ENCODE measurements at places on chromosomes 6 and 20. TPM values are rescaled to one million over a fixed set of nuclear protein-coding genes. Genes with fewer than 3 reads are reported as not detected.

DNA sequence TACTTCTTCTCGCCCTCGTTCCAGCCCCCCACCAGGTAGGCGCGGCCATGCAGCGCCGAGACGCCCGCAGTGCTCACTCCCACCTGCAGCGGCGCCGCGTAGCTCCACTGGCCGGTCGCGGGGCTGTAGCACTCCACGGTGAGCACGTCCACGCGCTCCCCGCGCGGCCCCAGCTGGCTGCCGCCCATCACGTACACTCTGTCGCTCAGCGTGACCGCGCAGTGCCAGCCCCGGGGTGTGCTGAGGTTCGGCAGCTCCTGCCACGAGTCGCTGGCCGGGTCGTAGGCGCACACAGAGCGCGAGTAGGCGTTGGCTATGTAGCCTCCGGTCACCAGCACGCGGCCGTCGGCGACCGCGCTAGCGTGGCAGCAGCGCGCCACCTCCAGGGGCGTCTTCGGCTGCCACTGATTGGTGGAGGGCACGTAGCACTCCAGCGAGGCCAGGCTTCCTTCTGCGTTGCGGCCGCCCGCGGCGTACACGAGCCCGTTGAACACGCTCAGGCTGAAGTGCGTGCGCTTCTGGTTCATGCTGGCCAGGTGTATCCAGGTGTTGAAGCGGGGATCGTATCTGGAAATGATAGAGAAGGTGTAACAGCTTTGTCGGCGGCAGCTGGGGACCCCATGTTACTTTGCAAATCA lies 13.7 kb downstream of the KLHL31 start:
- DNase-seq = peak; percentile 87

GRCh38 chr6:142827369-142827768 lies 117.6 kb downstream of the HIVEP2 start:
- no peak for DNase-seq

DNA sequence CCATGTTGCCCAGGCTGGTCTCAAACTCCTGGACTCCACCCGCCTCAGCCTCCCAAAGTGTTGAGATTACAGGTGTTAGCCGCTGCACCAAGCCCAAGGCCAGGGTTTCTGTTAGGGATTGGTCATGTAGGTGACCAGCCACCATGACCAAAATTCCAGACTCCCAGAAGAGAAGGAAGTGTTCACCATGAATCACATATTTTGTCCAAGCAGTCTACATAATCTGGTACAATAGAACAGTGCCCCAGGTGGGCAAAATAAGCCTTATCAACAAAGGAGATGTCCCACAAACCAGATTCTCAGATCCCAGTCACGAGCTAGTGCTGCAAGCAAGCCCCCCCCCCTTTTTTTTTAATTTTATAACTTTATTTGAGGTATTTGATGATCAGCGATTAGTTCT lies 20.0 kb downstream of the ZNF341 start:
- DNase-seq = no peak

DNA sequence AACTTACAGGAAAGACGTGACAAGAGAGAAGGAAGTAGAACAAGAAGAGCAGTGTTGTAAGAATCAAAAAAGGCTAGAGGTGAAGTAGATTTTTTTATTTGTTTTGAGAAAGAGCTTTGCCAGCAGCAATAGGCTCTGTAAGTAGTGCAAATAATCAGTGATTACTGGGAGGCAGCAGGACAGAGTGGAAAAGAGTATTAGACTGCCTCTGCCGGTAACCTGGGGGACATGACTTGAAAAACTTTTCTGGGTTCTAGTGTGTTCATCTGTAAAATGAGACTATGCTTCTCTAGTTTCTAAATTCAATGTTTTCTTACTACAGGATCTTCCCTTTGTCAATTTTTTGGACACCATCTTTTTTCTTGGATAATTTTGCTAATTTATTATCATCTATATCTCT lies 5.8 kb upstream of the IRAK1BP1 start:
- DNase-seq = no peak

DNA sequence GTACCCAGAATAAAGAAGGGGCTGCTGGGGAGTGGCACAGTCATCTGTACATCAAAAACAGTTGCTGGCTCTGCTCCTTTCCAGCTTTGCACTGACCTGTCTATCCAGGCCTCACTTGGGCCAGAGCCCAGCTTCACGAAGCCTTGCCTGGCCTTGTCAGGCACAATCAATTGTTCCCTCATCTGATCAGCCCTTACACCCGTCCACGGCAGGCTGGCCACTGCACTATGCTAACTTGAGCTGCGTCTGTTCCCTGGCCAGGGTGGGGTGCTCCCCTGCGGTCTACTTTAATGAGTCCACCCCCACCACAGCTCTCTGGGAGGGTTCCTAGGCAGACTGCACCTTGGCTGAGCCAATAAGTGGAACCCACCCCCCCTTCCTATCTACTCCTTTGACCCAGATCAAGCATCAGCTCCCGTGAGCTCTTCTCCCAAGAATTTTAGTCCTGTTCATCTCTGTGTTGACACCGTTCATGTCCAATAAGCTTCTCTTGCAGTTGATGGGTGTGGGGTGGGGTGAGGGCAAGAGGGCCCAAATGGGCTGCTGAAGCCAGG lies 74.3 kb upstream of the MLN start:
- no peak for DNase-seq

GRCh38 chr6:35356391-35356790 lies 14.0 kb downstream of the PPARD start:
- peak; percentile 50 for DNase-seq

- DNase-seq = no peak
Observed at GRCh38 chr20:57566803-57567459, 6.0 kb downstream of the PCK1 start.

- peak; percentile 15 for DNase-seq
Observed at GRCh38 chr6:33206027-33206863, 1.8 kb downstream of the HSD17B8 start.

DNA sequence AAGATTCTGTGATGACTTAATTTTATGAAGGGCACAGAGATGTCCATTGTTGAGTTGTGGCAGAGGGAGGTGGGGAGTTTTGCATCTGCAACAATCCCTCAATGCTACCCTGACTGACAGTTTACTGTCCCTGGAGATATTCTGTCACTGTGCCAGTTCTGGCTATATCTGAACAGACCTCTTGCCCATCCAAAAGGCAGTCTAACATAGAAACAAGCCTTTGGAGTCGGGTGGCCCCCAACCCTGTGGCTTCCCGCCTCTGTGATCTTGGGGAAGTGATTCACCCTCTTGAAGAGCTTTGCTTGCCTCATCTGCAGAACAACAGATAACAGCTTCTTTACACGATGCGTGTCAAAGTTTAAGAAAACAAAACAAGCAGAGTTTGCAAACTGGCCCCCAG lies 3.8 kb upstream of the E2F1 start:
- DNase-seq = no peak

DNA sequence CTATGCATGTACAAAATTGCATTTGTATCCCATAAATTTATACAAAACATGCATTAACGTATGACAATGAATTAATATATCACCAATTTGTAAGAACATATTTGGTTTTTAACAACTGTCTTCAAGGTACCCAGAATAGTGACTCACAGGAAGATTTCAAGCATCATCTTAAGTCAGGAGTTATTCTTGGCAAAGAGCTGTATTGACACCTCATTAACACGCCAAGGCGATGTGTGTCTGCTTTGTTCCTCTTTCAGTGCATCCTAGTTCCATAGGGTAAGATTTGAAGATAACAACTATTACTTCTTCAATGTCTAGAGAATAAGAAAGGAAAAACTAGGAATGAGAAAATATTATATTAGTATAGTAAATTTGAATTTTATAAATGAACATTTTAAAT lies 35.8 kb upstream of the TPD52L1 start:
- DNase-seq = no peak

DNA sequence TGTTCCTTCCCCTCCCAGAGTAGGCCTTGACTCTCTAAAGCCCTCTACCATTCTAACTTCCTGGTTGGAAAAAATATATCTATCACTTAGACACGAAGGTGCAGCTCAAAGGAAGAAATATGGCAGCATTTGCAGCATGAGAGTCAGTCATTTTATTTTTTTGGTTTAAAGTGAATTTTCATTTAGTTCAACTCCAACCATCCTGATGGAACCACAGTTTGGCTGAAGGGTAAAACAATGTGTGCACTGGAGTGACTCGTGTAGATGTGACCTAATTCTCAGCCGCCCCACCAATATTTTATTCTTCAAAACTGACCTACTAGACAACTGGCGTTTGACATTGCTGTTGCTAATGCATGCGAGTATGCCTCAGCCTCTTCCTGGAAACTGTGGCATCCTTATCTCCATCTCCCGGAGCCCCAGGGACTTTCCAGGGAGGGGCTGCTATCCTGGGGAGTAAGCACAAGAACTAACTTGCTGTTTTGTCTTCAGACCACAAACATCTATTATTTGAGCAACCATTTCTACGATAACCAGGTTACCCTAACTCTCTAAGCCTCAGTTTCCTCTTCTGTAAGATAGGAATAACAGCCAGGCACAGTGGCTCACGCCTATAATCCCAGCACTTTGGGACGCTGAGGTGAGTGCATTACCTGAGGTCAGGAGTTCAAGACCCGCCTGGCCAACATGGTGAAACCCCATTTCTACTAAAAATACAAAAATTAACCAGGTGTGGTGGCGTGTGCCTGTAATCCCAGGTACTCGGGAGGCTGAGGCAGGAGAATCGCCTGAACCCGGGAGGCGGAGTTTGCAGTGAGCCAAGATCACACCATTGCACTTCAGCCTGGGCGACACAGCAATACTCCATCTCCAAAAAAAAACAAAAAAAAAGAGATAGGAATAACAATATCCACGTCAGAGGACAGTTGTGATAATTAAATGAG lies 148.7 kb upstream of the JARID2 start:
- DNase-seq = no peak

- DNase-seq = no peak
Observed at GRCh38 chr6:113995634-113996033, 24.7 kb upstream of the HDAC2 start.

- peak; percentile 10 for DNase-seq
Observed at GRCh38 chr20:45969712-45970634, 2.0 kb downstream of the ZNF335 start.

DNA sequence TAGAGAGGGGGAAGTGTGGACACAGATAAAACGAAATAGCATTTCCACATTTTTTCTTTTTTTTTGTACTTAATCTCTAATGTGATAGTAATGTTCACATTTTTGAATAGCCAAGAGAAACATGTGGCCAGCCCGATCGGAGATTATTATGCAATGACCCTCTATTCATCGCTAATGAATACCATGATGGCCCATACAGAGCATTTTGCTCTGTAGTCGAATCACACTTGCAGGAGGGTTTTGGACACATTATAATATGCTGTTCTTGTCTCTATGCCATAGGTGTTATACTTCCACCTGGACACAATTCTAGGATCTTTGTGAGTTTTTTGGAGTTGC lies 60.1 kb downstream of the MTHFD1L start:
- DNase-seq = no peak

DNA sequence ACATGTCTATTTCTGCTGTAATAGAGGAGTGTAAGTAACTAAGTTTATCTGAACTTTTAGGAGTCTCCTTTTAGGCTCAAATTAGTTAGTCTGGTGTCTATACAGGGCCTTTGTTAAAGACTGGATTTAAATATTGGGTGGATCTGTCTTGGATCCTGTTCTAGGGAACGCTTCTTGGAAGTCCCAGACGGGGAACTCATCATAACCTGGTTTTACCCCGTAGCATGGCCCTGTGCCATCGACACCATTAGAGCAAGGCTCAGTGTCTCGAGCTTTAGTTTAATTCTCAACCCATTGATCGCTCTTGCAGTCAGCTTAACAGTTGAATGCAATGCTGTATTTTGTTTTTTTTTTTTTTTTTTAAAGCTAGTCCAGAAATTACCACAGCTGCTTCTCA lies 89.9 kb downstream of the CARMIL1 start:
- no peak for DNase-seq

DNA sequence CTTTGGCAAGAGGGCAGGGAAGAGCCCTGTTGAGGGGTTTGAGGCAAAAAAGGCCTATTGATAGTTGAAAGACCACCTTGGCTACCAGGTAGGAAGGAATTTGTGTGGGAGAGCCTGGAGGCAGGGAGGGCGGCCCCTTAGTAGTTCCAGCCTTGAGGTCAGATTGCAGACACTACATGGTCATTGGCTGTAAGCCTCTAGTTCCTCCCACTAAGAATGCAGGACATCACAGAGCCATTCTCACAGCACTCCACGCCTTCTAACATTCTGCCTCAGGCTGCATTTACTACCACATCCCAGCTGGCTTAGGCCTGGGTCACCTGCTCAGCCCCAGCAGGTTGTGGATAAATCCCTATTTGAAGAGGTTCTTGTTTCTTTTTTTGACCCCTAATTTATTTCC lies 91.0 kb upstream of the SNX9 start:
- DNase-seq = no peak

GRCh38 chr20:7866285-7866684 lies 74.0 kb downstream of the HAO1 start:
- DNase-seq = no peak

DNA sequence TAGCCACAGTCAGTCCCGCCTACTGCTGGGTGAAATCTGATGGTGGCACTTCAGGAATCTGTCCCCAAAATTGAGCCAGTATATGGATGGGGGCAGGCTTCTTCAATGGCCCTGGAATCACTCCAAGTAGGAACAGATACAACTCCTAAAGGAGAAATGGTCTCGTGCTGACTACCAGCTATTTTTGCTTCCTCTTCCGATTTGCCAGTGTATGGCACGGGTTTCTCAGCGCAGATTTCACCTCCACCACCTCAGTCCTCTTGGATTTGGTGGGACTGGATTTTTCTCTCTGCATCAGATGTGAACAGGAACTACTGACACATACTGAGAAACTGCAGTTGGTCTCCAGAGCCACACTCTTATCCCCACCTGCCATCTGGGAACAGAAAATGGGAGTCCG lies 27.2 kb downstream of the PNPLA1 start:
- no peak for DNase-seq

DNA sequence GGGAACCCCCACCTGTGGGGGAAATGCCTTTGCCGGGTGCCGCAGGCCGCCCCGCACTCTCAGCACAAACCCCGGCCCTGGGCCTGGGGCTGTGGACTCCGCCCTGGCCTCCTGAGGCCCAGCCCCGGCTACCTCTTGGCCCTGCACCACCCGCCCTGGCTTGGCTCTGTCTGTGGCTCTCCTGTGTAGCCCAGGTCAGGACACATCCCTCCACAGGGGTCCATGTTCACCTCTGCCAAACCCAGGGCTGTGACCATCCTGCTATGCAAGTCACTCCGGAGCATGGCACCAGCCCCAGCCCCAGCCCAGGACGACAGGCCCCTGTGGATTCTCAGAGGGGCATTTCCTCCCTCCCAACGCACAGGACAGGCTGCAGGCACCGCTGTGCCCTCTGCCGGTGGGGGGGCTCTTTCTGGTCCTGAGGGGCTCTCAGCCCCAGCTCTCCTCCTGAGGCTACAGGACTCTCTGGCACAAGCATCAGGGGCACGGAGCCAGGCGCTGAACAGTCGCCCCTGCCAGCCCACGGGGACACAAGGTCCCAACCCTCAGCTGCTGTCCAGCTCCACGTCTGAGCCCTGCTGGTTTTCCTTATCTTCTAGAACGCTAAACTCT lies 45.7 kb downstream of the TAF4 start:
- DNase-seq = peak; percentile 81

SEL1L2 gene
- total RNA-seq = 1.4 TPM

PKIB gene
- 0.38 TPM for total RNA-seq

TRIM10 gene
- 0.08 TPM for total RNA-seq

IPCEF1 gene
- 5.0 TPM for total RNA-seq

VWA7 gene
- total RNA-seq = 21.5 TPM

TCF15 gene
- 4.8 TPM for total RNA-seq

BHLHE23 gene
- not detected for total RNA-seq

RAET1G gene
- total RNA-seq = 0.35 TPM

ANGPT4 gene
- not detected for total RNA-seq

PGC gene
- total RNA-seq = not detected

TNNC2 gene
- total RNA-seq = not detected

Measured in cardiac septum (tissue), 1 donor.